NCI-H1930 (cell line): ENCODE measurements at places on chromosomes 7 and 10.

GRCh38 chr10:22531441-22531840 lies 182.9 kb downstream of the PIP4K2A start:
- DNase-seq, result no peak

- no peak for DNase-seq
Observed at GRCh38 chr7:148058092-148058491, 532.5 kb upstream of the C7orf33 start.

GRCh38 chr7:157271991-157272324 lies 64.8 kb upstream of the DNAJB6 start:
- no peak for DNase-seq

DNA sequence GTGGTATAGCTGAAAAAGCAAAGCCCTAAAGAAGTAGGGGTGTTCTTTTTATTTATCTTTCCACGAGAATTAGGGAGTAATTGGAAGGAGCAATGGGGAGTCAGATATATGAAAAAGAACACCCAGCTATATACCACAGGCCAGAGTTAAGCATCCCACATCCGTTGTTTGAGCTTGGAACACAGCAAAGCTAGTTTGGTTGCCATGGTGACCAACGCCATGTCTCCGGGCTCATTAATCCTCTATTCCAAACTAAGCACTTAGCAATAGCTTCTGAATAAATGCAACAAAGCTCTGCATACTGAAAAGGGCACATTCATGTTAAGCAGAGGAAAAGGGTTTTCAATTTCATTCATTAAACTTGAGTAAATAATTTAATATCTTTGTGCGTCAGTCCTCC lies 23.5 kb downstream of the ASB4 start:
- peak; percentile 98 for DNase-seq

DNA sequence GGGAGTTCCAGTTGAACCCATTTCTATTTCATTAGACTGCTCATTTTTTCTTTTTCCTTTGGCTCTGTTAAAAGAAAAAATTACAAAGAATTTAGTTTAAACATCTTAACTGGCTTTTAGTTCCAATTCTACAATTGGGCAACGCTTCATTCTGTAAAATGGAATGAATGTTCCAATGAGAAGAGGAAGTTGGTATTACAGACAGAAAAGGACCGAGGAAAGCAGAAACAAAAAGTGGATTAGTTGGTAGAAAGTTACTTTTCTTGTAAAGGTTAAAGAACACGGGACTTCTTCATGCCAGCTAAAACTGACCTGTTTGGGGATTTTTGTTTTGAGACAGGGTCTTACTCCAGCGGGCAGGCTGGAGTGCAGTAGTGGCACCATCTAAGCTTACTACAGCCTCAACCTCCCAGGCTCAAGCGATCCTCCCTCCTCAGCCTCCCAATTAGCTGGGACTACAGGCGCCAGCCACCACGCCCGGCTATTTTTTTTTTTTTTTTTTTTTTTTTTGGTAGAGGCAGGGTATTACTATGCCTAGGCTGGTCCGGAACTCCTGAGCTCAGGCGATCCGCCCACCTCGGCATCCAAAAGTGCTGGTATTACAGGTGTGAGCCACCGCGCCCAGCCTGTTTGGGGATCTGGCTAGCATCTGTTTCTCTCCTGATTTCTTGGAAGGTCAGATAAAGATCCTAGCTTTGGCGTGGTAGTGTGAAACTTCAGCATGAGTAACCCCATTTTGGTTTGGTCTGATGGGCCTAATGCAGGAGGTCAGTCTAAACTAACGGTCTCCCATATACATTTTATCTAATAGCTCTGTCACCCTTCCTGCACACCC lies 1.3 kb upstream of the VDAC2 start:
- no peak for DNase-seq

DNA sequence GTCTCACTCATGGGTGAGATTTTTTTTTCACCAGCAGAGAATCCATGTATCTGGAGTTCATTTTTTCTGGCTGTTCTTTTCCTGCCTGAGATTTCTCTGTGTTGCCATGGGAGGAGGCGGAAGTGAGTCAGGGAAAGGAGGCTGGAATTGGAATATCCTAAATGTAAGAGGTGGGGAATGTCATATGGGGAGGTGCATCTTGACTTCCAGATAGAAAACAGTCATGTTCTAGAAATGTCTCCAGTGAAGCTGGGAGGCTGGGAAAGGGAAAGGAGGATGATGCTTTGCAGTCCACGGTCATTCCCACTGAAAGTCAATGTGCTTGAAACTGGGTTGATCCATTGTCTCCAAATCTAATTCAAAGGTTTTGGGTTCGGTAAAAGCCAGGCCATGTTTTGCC lies 39.7 kb upstream of the HPS1 start:
- DNase-seq, result no peak

DNA sequence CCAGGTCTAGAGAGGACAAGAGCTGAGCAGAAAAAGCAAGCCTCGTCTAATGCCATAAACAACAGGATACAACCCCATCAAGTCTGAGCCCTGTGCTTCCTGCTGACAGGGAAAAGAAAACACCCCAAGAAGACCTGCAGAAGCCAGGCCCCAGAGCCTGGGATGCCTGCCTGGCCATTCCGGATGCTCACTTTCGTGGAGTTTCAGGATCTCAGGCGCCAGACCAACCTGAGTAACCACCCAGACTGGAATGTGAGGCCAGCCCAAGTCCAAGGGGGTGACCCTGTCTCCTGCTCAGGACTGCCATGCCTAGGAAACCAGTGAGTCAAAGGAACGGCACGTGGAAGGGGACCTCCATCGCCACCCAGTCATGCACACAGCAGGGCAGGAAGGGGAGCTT lies 74.3 kb downstream of the PLXNA4 start:
- DNase-seq, result no peak

DNA sequence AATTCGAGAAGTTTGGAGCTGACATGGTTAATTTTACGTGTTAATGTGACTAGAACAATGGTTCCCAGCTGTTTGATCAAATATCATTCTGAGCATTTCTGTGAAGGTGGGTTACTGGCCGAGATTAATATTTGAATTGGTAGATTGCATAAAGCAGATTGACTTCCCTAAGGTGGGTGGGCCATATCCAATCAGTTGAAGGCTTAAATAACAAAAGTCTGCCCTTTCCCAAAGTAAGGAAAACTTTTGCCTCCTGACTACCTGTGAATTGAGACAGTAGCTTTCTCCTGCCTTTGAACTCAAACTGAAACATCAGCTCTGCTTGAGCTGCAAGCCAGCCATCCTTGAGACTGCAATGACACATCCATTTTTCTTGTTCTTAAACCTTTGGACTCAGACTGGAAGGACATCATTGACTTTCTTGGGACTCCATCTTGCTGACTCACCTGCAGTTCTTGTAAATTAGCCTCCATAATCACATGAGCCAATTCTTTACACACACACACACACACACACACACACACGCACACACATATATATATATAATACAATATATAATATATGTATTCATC lies 63.1 kb upstream of the LRRTM3 start:
- no peak for DNase-seq

DNA sequence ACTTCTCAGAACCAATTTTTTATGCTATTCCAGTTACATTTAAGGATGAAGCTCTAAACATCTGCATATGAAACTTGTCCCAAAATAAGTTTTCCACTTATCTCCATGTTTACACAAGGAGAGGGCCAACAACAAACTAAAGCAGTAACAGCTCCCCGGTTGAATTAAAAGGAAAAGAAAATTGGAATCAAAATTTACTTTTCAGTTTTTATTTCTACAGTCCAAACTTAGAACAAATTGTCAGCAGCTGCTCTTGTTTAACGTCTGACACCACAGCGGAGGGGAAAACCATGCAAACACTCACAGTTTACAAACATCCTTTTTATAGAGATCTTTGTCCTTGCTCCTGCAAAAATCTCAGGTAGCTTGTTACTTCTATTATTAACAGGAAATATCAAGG lies 101.3 kb downstream of the COL28A1 start:
- peak; percentile 9 for DNase-seq

GRCh38 chr7:22093001-22093400 lies 147.3 kb upstream of the CDCA7L start:
- DNase-seq, result no peak

GRCh38 chr7:79909176-79909575 lies 225.5 kb upstream of the GNAI1 start:
- DNase-seq, result no peak

DNA sequence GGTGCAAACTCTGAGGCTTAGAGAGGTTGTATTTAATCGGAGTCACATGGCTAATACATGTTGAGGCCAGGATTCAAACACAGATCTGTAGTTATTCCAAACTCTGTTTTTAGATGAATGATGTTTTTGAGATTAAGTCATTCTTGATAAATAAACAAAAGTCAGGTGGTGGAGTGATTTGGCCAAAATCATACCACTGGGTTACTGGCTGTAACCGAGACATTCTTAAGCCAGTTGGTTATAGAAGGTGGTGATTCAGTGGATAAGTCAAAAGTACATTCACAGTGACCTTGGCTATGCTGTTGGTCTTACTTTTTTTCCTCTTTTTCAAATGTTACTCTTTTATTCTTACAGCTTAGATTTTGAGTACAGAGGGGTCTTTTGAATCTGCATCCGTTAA lies 361.4 kb downstream of the KIF20B start:
- DNase-seq, result no peak

DNA sequence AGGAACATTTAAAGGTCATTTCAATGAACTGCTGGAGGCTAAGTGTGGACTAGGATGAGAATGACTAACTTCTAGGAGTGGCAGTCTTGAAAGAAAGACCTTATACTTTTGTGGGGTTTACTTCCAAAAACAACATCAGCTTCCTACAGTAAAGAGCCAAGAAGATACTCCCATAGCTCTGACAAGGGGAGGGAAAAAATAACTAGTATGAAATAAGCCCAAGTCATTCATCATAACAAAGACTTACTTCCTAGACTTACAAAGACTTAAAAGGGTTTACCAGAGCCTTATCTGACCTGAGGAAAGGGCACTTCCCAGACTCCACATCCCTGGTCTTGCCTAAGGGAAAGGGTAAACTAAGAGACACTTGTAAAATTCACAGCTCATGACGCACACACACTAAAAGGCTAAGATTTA lies 31.7 kb downstream of the ARHGAP12 start:
- DNase-seq, result no peak

DNA sequence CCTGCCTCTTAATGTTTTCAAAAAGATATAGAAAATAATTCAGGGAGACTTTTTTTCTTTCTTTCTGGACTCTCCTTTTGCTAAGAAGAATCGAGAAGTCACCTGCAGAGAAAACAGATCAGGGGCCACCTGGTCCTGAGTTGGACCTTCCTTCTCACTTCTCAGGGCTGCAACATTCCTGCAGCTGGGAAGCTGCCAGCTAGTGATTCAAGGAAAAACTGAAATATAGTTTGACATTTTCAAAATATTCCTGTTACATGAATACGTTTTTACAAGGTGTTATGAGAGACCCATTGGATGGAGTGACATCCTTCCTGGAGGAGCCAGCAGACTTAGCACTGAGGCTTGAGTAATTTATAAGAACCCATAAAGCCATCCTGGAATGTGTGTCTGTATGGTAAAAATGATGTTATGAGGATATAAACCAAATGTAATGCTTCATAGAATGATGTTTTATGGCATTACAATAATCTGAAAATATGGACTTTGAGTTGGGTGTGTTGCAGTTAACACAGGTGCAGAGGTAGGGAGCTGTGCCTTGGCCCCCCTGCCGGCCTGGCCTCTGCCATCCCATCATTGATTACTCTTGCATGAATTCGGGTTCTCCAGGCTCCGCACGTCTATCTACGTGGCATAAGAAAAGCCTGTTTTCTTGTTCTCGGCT lies 149.7 kb downstream of the PAXIP1 start:
- DNase-seq, result no peak

GRCh38 chr10:54194806-54195205 lies 606.2 kb downstream of the PCDH15 start:
- no peak for DNase-seq

DNA sequence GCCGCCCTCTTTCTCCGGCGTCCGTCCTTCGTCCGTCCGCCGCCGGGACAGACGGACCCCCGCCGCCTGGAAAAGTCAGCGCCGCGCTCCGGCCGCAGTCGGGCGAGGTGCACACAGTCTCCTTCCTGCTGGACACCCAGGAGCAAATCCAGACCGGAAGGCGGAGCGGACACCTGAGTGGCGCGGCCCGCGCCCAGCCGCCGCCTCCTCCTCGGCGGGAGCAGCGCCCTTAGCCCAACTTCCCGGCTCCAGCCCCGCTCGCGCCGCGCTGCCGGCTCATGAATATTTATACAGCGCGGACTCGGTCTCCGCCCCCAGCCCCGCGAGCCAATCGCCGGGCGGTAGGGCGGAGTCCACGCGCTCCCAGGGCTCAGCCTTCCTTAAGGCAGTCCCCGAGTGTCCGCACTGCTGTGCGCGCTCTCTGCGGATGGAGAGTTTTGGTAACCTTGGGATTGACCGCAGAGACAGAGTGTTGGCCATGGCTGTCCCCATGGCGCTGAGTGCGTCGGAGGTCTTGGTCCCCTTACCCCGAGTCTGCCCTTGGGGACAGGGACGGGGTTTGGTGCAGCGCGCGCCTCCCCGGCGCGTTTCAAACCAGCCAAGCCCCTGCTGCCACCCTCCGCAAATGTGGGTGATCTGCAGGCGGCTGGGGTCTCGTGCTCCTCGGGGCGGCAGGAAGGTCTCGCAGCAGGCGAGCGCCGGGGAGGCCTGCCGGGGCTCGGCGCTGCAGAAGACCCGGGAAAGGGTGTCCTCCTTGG lies at the start of gene FZD8:
Gene FZD8, minus strand, starts transcription at position 262 of the 758 bp plus-strand sequence. CDS start 867 bp downstream, outside the sequence.
- DNase-seq, result peak; percentile 59

DNA sequence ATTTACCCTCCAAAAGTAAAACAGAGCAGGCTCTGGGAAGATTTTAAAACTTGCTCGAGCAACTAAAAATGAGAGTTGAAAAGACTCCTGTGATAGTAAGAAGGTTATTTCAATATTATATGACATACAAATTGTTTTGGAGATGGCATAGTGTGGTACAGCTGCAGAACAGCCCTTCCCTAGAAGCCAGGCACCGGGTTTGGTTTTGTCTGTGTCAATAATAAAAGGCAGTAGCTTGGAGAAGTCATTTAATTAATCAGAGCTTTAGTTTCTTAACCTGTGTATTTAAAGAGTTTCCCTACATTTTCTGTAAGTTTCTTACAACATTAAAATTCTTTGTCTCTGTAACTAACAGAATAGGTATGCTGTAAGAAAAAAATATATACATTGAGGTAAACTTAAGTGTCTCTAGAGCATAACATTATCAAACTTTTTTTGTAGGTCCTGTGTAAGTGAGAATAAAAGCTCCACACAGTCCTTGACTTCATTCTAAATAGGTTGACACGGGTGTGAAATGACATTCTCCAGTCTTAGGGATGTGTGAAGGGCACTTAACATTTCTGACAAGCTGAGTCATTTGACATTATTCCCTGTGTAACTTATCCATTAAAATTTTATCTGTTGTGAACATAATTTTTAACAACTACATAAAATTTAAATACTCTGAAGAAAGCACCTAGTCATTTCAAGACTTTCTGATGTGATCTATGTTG lies 425.0 kb upstream of the ETV1 start:
- no peak for DNase-seq

- no peak for DNase-seq
Observed at GRCh38 chr10:118596426-118597124, 1.1 kb upstream of the PRLHR start.
